ENCODE measurements at places on chromosomes 7 and 10. TPM values are rescaled to one million over a fixed set of nuclear protein-coding genes. Genes with fewer than 3 reads are reported as not detected.

TMEM273 gene
- total RNA-seq, result 8.0 TPM

DNA sequence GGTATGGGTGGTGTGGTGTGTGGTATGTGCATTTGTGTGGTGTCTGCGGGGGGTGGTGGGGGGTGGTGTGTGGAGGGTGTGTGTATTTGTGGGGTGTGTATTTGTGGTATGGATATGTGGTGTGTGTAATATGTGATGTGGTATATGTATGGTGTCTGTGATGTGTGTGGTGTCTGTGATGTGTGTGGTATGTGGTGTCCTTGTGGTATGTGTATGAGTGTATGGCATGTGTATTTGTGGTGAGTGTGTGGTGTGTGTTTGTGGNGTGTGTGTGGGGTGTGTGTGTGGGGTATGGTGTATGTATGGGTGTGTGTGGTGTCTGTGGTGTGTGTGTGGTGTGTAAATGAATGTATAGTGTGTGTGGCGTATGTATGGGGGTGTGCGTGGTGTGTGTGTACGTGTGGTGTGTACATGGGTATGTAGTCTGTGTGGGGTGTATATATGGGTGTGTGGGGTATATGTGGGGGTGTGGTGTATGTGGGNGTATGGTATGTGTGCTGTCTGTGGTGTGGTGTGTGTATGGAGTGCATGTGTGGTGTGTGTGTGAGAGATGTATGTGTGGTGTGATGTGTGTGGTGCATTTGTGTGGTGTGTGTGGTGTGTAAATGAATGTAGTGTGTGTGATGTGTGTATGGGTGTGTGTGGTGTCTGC, 27.1 kb upstream of the CHST15 start:
- DNase-seq, result no peak

PKD2L1 gene
- not detected for total RNA-seq

- no peak for DNase-seq
Observed at GRCh38 chr10:18666810-18667209, 7.6 kb downstream of the ARL5B start.

CALML3 gene
- not detected for total RNA-seq

PTF1A gene
- not detected for total RNA-seq

DNA sequence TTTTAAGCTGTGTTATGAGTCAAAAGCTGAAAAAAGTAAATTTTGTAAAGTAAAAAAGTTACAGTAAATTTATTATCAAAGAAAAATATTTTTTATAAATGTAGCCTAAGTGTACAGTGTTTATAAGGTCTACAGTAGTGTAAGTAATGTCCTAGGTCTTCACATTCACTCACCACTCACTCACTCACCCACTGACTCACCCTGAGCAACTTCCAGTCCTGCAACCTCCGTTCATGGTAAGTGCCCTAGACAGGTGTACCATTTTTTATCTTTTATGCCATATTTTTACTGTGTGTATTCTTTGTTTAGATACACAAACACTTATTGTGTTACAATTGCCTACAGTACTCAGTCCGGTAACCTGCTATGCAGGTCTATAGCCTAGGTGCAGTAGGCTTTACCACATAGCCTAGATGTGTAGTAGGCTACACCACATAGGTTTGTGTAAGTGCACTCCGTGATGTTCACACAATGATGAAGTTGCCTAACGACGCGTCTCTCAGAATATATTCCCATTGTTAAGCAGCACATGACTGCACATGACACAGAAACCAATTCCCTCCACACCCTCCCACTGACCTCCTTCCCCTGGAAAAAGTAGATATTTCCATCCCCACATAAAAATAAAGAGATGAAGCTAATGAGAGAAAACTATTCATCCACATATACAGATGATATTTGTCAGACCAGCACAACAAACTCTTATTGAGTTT, 44.8 kb upstream of the FGL2 start:
- DNase-seq, result no peak

- DNase-seq, result no peak
Observed at GRCh38 chr7:7672545-7673239, 32.1 kb downstream of the UMAD1 start.

Data from sigmoid colon (tissue), 7 donors.